T-cell (primary cell): ENCODE measurements at places on chromosomes 11 and 22. TPM values are rescaled to one million over a fixed set of nuclear protein-coding genes. Genes with fewer than 3 reads are reported as not detected.

The RASD2 gene
- total RNA-seq, result 0.19 TPM

The CDON gene
- total RNA-seq, result 2.7 TPM

DNA sequence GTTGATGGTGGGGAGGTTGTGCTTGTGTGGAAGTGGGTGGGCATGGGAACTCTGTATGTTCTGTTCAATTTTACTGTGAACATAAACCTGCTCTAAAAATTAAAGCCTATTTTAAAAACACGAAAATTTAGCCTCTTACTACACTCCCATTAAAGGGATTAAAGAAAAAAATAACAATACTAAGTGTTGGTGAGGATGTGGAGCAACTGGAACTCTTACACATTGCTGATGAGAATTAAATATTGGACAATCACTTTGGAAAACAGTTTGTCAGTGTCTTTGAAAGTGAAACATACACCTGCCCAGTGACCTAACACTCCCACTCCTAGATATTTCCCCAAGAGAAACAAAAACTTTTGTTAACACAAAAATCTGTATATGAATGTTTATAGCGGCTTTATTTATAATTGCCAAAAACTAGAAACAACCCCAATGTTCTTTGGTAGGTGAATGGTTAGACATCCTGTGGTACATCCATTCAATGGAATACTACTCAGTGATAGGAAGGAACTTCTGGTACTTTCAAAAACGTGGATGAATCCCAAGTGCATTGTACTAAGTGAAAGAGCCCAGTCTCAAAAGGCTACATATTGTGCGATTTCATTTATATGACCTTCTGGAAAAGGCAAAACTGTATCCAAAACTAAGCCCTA lies 23.5 kb downstream of the LRRC32 start:
- H3K4me1 ChIP-seq, result no peaks in the 10 kb centered on the region
- H3K27me3 ChIP-seq, result no peaks in the 10 kb centered on the region
- H3K4me3 ChIP-seq, result no peak overlapping the region

DNA sequence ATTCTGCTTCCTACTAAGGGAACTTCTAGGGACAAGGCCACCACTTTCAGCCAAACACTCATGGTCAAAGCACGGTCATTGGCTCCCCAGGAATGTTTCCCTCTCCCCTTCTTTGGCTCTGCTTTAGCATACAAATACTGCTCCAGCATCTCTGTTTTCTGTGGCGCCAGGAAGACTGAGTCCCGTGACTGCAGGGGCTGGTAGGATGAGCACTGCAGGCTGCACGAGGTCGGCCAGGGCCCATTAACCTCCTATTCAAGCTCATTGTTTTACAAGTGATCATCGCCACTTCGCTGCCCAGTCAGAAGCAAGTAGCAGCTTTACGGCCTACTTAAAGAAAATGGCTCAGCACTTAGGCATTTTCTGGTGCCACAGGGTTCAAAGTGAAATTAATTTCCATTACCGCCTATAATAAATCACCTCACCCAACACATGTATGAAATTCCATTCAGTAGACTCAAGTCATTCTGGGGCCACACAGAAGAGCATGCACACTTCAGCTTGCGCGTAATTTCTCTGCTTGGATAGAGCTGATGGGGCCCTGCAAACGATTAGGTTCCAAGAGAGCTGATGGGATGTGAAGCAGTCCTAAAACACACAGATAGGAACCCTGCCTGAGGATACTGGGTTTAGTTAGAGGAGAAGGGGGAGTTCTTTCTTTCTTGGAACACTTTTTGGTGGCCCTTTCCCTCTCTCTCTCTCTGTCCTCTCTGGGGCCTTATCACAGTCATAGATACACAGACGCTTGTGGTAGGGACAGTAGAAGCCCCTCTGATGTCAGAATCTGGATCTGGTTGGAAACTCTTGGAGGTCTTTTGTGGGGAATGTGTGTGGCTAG lies 173.7 kb downstream of the KIF18A start:
- H3K4me3 ChIP-seq, result no peak overlapping the region
- no peak for DNase-seq
- no peaks in the 10 kb centered on the region for H3K27me3 ChIP-seq
- H3K36me3 ChIP-seq, result no peaks in the 10 kb centered on the region
- H3K4me1 ChIP-seq, result no peaks in the 10 kb centered on the region
- no peak overlapping the region for H3K27ac ChIP-seq

DNA sequence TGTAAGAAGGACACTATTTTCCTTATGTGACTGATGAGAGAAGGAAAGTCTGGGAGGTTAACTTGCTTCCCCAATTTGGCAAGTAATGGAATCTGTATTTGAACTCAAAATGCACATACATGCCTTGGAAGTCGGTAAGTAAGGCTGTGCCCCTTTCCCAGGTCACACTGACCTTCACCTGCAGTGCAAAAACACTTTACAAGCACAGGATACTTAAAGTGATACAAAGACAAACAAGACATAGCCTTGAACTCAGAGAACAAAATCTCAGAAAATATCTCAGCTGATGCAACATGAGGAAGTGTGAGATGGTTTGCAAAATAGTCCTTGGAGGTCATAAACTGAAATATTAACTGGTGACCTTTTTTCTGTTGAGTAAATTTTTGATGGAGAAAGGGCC lies 251.1 kb downstream of the RAB38 start:
- no peak overlapping the region for H3K27ac ChIP-seq
- no peak overlapping the region for H3K4me3 ChIP-seq
- H3K27me3 ChIP-seq, result no peaks in the 10 kb centered on the region
- no peaks in the 10 kb centered on the region for H3K36me3 ChIP-seq
- H3K4me1 ChIP-seq, result no peaks in the 10 kb centered on the region
